ENCODE measurements at places on chromosomes 3 and 15.

DNA sequence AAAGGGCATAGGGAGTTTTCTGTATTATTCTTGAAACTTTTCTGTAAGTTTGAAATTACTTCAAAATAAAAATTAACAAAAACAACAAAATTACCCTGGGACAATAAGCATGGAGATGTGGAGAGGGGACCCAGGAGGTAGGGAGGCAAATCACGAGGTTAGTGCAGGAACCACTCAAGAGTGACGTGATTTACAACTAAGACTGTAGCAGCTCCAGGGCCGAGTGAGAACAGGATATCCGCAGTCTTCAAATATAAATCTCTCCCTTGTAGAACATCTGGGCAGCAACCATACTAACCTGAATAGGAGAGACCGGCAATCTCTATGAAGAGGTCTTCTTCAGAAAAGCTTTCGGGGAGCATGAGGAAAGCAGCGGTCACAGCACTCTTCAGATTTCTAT, 17.3 kb downstream of the TAMM41 start:
- DNase-seq: no peak

DNA sequence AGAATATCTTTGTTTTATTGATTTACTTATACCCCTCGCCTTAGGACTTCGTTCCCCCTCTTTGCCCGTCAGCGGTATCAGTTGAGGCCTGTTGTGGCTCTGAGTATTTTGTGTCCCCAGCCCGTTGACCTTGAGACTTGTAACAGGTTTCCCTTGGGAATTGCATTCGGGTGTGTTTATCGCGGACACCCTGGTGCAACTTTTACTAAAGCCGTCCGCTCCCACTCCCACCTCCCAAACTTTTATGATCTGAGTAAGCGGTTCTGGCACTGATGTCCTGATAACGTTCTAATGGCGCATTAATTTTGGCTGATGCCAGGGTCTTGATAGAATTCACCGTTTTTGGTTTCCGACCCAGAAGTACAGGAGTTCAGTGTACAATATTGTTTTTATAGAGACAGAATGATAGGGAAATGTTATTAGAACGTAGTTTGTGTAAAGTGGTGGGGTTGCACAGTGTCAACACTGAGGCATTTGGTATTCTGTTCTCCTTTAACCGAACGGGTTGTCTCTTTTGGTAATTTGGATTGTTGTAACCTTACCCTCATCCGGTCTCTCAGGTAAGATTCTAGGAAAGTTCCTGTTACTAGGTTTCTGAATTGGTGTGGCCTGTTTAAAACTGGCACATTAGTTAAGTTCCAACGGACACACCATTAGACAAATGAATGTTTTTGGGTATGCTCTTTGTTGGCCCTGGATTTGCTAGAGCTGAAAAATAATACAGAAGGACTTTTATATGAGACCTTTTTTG, 47.8 kb downstream of the OIP5 start:
- no peak for DNase-seq

DNA sequence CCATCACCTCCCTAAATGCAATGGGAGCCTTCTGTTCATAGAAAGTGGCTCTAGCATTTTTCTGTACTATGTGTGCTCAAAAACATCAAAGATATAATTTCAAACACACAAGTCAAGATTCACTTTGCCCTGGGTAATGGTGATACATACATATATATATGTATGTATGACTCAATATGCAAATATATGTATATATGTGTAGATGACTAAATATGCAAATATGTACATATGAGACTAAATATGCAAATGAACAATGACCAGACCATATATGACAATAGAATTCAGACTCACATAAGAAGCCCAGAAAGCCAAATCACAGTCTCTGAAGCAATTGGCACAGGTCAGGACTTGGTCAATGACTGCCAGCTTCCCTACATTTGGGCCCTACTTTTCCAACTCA, 36.9 kb upstream of the SNRK start:
- DNase-seq: no peak

- no peak for DNase-seq
These were observed 67.0 kb upstream of the IMPG2 start for GRCh38 chr3:101387351-101387750.

DNA sequence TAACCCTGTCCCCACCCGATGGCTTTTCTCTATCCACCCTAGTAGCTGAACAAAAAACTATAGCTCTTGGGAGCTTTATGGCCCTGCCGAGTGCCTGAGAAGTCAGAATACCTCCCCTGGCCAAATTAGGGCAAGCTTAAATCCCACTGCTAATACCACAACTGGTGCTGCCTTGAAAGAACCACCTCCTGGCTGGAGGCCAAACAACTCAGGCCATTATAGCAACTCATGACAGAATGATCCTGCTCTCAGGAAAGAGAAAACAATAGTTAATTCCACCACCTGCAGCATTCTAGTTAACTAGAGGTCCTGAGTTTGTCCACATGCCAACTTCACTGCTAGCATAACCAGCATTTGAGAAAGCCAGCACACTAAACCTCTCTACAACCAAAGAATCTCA, 123.2 kb downstream of the RTP4 start:
- DNase-seq: no peak

- DNase-seq: no peak
These were observed 412.7 kb downstream of the ERC2 start for GRCh38 chr3:56055546-56055945.

- DNase-seq: no peak
These were observed 234.9 kb upstream of the TPM1 start for GRCh38 chr15:62807539-62808130.

DNA sequence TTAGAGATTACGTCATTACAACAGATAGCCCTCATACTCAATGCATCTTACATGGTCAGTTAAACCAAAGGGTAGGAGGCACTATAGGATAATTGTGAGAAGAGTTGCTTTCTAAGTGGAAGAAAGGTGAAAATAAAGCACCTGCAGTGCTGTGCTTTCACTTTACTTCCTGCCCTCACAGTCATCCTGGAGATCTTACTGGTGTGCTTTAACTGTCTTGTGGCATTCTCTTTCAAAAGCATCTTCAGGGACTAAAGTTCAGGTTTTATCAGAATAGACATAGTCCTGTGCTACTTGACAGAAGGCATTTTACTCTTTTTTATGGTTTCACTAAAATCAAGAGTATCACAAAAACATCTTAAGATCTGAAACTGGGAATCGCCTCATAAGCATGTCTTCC, 286.6 kb downstream of the ZBTB20 start:
- no peak for DNase-seq

DNA sequence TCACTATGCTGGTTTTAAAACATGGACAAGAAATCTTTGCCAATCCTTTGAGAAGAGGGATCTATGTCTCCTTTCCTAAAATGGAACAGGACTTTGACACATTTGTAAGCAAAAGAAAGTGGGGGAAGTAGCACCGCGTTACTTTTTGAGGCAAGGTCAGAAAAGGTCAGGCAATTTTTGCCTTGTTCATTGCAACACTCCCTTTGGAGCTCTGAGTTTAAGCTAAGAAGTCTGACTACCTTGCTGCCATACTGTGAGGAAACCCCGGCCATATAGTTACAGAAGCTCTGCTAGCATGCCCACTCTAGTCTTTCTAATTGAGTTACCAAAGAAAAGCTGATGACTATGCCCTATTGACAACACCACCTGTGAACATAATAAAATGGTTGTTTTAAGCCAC, 1.4 kb downstream of the FAM227B start:
- no peak for DNase-seq

DNA sequence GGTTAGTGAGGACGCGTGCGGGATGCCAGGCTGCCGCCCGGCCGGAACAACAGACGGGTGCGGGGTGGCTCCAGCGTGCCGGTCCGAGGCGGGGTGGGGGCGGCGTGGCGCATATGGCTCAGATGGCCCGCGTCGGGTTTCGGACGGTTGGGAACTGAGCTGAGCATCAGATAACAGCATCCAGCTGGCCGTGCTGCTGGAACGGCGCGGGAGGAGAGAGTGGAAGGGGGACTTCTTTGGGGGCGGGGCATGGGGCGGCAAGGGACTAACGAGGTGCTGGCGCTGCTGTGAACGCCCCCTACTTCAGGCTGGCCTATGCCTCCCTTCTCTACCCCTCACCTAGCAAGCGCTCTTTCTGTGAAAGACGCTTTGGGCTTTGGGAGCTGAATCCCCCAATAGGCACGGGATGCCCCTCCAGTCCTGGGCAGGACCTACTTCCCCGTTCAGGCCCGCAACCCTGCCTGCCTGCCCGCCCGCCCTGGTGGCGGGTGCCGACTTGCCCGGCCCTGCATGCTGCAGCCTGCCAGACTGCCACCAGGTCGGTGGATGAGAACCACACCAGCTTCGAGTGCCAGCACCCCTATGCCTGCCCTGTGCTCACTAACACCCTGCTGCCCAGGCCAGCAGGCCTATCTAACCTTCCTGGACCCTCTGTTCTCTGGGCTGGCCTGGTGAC, 542 bp downstream of the INKA1 start:
- DNase-seq: no peak

DNA sequence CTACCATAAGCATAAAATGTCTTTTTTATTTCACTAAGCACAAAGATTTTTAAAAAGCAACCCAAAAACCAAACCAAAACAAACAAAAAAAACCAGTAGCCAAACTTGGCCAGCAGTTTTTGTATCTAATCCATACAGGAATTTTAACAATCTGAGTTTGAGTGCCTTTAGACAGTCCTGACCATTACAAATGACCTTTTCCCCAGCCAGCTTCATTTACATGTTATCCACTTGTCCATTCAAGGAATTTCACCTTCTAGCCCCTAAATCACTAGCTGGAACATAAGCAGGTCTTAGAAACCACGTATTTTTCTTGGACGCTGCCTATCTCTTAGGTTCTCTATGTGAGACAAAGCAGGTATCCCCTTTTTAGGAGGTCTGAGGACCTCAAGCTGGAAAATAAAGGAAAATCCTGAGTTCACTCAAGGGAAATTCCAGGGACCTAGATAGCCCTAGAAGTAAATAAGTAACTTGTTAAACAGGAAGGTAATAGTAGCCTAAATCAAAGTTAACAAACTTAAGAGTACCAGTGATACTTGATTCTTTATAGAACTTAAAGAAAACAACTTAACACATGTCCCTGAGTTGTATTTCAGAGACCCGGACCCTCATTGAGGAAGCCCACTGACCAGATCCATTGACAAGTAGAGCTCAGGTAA, 34.2 kb downstream of the CIP2A start:
- DNase-seq: no peak

- DNase-seq: no peak
These were observed 196.4 kb downstream of the STT3B start for GRCh38 chr3:31729082-31729481.

GRCh38 chr3:15042936-15043335, 22.2 kb downstream of the MRPS25 start:
- DNase-seq: no peak

DNA sequence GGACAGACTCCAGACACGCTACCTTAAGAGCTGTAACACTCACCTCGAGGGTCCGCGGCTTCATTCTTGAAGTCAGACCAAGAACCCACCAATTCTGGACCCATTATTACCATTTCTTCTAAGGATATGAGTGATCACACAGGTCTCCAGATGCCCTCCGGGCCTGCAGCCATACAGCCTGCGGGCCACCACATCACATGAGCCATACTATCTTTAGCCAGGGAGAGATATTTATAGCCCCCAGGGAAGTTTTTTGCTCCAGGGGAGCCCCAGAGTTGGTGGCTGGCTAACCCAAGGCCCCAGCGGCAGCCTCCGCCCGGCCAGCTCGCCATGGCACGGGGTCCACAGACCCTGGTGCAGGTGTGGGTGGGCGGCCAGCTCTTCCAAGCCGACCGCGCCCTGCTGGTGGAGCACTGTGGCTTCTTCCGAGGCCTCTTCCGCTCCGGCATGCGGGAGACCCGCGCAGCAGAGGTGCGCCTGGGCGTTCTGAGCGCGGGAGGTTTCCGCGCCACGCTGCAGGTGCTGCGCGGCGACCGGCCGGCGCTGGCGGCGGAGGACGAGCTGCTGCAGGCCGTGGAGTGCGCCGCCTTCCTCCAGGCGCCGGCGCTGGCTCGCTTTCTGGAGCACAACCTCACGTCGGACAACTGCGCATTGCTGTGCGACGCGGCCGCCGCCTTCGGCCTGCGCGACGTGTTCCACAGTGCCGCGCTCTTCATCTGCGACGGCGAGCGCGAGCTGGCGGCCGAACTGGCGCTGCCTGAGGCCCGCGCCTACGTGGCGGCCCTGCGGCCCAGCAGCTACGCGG, at the start of gene KBTBD13:
KBTBD13 (plus strand) TSS at position 261 of the 805 bp plus-strand sequence; CDS start at position 331, 70 bp downstream.
- DNase-seq: no peak

- DNase-seq: no peak
These were observed 121.1 kb upstream of the NPHP3 start for GRCh38 chr3:132843349-132843748.

DNA sequence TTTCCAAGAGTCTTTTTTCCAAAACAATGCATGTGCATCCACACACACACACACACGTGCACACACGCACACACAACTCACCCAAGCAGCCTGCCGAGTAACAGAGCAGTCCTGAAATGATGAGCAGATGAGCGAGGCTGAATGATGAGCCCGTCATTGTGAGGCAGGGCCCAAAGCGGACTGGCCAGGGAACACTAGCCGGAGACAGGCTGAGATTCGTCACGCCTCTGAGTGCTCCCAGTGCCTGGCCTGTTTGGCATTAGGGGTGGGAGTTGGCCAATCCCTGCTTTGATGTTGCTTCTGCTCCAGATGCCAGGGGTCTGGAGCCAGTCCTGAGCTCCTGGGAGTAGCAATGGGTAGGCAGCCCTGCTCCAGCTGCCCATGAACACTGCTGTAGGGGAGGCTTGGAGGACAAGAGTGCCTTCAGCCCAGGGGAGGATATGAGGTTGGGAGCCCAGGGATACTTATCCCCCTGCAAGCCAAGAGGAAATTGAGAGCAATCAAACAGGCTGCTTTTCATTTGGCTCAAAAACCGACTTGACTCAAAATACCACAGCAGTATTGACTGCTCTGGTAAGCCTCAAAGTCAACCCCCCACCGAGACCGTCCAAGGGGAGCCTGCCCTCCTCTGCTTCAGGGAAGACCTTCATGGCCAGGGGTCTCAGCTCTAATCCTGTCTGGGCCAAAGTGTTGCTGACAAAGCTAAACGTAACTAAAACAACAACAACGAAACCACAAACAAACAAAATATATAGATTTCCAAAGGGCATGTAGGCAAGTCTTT, 22.9 kb downstream of the COLQ start:
- no peak for DNase-seq

DNA sequence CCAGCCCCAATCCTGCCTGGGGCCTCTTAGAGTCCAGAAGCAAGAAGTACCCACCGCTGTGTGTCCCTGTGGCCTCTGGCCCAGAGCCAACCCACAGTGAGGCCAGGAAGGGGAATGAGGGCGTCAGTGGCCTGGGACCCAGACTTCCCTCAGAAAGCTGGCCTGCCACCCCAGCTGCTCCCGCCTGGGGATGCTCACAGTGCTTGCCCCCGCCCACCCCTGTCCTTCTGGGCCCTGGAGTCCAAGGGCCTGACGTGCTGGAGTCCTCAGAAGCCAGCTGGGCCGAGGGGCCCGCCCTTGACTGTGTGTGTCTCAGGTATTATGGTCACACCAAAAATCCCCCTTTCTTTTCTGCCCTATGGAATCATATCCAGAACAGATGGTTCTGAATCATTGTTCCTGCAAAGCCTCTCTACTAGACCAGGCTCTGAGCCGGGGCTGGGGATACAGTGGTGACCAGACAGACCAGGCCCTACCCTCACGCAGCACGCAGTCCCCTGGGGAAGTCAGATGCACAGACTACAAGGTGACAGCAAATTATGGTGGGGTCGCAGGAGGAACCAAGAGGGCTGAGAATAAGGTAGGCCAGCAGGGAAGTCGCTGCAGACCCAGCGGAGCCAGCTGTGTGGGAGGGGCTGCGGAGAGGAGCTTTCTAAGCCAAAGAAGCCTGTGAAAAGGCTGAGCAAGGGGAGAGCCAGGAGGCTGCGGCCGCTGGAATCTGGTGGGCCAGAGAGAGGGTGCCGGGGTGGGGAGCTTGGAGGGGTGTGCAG, 99.1 kb downstream of the VGLL4 start:
- no peak for DNase-seq

GRCh38 chr15:97504031-97504792, 456.3 kb upstream of the ARRDC4 start:
- DNase-seq: no peak

Measured in cortex of kidney (tissue), 1 donor.